Stimulated activated naive B cell treated with anti-CD40 and anti-IgM and Interleukin-4, amounts not matched to agents 10 μg/mL and 1 μg/mL and 100 μg/mL, for 72 hours (primary cell): ENCODE measurements at places on chromosomes 3 and 15.

DNA sequence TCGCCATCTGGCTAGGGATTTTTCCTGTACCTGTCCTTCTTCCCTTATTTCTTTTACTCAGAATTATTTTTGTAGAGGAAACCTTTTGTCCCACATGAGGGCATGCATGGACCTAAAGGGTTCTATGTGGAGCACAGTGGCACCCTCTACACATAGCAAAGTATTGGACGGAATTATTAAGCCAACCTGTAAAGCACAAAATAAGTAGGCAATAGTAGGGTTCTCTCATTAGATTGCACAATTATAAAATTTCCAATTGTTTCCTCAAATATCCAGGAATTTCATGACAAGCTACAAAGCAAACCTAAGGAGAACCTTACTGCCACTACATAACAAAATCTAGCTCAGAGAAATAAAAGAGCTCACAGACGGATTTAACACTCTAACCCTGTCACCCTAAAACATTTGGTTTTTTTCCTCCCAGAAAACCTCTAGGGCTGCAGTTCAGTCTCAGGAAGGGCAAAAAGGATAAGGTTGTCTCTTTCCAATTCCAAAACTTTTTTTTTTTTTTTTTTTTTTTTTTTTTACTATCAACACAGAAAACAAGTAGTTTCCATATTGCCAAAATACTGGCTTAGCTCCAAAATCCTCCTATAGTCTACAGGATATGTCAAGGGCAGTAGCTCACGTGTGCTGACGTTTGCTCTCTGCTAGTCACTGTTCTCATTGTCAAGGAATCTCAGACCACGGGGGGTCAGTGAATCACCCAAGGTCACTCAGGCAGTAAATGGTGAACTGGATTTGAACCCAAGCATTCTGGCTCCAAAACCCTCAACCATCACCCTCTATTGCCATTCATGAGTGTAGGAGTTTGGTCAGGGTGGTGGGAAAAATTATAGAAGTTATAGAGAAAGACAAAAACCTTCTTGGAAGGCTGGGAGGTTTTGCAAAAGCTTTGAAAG, 52.3 kb downstream of the NCEH1 start:
- DNase-seq, result no peak

GRCh38 chr15:76393614-76394013, 57.0 kb downstream of the ISL2 start:
- no peak for DNase-seq

DNA sequence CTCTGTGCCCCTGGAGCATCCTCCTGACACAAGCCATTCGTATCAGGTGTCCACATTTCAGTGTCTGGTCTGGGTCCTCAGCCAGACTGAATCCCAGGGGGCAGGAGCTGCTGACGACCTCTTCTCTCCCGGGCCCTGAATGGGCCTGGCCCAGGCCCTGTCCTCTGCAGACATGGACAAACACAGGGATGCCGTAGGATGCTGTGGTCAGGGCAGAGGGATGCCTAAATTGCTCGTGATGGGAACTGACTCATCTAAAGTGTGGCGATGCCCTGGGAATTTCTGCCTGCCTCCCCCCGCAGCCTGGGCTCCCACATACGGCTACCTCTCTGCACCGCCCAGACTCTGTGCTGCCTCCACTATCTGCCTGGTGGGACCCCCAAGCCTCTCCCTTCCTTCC, 58.5 kb upstream of the CTSH start:
- no peak for DNase-seq

DNA sequence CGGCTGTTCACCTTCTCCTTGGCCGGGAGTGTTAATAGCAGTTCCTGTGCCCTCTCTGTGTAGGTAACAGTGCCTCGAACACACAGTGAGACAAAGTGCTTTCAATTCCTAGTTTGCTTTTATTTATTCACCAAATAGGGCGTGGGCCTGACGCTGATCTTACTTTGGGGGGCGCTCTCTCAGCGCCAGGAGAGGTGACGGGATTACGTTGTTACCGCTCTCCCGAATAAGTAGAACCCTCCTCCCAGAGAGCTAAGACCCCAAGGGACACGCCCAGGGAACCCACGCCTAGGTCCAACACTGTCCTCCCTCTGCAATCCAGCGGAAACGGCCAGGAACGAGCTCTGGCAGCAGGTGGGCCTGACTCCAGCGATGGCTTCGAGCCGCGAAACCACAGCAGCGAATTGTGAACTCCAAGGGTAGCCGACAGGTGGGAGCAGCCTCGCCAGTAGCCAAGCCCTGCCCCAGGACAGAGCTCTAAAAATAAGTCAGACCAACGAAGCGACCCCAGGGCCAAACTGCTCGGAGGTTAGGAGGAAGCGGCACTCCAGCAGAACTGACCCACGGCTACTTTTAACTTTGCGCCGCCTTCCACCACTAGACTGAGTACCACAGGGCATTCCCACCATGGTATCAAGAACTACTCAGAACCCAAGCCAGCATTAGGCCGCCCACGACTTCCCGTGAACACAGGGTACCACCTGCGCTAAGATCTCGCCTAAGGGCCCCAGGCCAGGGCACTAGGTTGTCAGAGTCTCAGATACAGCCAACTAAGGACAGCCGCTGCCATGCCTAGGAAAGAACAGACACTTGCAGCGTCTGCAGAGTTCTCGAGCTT, 1.6 kb upstream of the SIN3A start:
- DNase-seq, result peak; percentile 72

DNA sequence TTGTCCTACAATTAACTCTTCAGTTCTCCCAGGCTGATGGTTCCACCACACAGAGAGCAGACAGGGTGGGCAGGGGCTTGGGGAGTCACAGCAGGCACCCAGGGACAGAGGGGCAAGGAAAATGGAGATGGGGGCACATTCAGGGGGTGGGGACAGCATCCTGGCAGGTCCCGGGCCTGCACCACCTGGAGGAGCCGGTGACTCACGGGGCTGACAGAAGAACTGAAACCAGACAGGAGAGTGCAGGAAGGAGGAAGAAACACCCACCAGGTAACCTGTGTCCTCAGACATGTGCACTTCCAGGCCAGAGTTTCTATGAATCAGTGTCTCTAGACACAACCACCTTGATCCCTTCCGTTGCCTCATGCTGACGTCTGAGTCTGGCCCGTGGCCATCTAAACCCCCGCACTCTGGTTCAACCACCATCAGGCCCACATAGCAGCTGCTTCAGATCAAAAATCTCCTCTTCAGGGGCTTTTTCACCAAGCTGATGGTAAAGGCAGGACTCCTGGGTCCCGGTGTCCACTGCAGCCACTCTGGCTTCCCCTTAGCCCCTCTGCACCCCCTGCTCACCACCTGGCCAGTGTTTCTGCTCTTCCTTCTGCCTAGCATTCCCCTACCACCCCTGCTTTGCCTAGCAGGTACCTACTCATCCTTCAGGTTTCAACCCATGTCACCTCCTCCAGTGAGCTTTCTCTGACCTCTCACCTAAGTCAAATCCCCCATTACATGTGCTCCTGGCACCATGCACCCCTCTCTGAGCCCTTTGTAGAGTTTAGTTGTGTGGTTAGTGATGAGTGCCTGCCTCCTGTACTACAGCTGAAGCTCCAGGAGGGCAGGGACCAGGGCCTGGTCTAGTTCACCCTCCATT, 16.5 kb upstream of the CYP11A1 start:
- peak; percentile 90 for DNase-seq

DNA sequence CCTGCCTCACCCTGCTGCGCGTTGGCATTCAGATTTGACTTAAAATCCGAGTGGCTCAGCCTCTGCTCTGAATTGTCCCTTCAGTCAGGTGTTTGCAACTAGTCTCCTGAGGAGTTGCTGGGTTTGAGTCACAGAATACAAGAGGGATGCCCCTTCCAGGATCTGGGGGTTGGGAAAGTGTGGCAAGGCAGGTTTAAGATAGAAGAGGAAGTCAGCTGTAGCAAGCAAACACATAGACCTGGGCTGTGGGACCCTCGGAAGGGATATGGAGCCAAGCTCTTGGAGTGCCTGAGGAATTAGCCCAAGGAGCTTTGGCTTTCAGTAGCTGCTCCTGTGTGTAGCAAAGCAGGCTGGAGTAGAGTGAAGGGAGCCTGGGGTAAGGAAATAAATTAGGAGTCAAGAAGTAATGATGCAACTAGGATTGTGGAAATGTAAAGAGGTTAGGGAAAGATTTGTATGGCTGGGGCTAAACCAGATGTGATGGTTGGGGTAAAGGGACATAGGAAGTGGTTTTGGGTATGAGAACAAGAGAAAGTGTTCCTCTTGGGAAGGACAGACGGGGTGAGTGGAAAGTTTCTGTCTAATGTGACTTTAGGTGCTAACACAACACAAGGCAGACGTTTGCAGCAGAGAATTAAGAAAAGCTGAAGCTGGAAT, 41.2 kb downstream of the RAB7A start:
- no peak for DNase-seq

GRCh38 chr15:32716216-32716914, 1.4 kb upstream of the GREM1 start:
- no peak for DNase-seq

- no peak for DNase-seq
Observed at GRCh38 chr3:179829401-179829800, 176.6 kb downstream of the USP13 start.

DNA sequence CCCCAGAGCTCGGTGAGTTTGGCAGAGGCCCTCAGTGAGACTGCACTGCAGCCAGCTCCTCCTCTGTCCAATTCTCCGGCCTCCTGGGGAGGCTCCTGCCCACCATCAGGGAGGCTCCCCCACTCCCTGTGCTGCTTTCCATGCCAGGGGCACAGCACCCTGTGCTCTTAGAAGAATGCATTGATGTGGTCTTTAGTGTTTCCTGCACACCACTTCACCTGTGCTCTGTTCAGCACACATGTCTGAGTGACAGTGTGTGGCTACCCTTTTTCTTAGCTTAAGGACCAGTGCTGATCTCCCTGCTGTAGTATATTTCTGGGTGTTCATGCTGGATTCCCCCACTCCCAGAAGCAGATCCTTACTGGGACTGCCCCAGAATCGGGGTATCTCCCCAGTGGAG, 36.2 kb upstream of the PRR20G start:
- no peak for DNase-seq

DNA sequence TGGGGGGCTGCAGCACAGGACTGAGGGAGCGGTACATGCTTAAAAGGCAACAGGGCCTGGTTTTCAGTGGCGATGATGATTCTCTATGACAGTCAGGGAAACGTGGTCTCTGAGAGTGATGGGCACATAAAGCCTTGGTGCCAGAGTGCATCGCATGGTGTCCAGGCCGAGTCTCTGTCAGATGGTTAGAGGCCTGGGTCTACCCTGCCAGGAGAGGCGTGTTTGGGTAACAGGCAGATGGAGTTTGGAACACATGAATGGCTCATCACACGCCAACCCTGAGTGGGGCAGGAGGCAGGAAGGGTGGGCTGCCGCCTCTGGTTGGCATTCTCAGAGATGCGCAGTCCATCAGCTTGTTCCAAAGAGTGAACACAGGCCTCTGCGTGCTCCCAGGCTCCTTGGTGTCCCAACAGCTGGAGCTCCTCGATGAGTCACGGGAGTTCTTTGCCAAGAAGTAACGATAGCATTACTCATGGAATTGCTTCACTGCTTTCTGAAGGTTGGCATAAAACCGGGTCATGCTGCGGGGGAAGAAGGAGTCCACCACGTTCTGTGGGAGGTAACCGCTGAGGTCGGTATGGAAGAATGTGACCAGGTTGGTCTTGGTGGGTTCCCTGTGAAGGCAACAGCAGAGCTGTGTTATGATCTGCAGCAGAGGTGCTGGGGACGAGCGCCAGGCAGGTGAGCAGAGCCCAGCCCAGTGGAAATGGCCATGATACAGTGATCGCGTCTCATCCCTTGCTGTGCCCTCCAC, 11.0 kb downstream of the STARD5 start:
- DNase-seq, result no peak

DNA sequence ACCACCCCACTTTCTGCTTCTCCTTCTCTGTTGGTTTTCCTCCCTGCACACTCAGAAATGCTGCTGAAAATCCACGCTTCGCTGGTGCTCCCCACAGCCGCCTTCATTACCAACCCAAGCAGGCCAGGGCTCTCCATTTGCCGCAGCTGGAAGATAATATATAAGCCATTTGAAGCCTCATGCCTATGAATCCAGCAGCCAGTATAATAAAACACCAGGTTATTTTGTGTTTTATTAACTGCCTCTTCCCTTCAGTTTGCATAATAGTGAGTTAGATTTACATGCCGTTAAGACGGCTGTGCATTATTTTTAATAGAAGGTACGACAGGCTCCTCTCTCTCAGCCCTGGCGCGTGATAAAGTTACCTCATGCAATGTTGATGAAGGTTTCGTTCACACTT, 86.6 kb downstream of the TOP2B start:
- DNase-seq, result no peak
